ENCODE measurements at places on chromosomes 4 and X.

- DNase-seq = no peak
Measured at GRCh38 chr4:173735585-173735984, 205.6 kb upstream of the HAND2 start.

DNA sequence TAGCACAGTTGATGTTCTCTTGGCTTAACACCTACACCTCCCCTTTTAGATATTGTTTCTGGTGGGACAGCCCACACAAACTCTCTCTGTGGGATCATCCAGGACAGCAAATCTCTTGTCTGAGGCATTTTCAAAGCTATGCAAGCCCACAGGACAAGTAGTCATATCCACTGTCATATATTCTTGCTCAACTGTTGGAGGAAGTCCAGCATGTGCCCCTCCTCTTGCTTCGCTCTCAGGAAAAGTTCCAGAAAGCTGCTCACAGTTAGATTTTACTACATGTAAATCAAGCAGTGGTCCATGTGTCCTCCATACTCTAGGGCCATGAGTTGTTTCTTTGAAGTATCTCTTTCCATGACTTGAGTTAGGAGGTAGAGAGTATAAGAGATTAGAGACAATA is 260.7 kb downstream of the INPP4B start:
- no peak for DNase-seq

- no peak for DNase-seq
Measured at GRCh38 chrX:69762340-69762739, 146.4 kb downstream of the EDA start.

DNA sequence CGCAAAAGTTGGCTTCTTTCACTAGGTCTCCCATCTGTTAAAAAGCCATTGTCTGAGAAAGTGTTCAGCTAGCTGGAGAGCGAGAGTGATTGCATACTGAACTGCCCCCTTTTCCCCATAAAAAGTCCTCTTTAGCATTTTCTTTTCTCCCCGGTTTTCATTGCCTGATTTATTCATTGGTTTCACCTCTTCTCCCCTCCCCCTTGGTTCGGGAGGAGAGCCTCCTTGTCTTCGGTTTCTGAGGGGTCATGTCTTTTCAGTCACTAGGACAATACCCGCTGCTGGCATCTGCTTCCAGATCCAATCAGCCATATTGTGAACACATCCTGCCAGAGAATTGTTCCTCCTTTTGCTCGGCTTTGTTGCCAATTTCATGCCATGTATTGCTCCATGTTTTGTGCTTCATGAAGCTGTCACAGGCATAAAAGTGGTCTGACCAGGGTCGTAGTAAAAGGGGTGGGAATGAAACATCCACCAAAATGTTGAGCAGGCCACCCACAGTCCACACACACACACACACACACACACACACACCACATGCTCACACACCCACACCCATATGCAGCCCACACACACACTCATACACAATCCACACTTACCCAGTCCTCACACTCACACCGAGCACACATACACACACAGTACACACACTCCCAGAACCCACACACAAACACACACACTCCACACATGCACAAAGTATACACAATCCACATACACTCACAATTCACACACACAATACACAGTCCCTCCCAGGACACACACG is 136.0 kb downstream of the NKX6-1 start:
- DNase-seq = no peak

- no peak for DNase-seq
Measured at GRCh38 chrX:11367609-11368430, 74.6 kb downstream of the AMELX start.

DNA sequence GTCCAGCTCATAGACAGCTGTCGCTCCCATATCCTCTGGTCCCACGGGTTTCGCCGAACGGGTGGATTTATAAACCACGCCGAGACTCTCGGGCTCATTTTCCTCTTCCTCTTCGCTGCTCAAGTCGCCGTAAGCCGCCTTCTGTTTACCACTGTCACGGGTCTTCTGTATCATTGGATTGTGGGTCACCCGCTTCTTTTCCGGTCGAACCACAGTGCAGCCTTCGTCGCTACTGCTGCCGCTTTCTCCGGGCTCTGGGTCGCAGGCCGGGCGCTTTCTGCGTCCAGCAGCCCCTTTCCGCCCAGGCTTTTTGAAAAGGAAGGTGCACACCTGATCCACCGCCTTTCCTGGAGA is 311 bp downstream of the RNF113A start:
- no peak for DNase-seq

DNA sequence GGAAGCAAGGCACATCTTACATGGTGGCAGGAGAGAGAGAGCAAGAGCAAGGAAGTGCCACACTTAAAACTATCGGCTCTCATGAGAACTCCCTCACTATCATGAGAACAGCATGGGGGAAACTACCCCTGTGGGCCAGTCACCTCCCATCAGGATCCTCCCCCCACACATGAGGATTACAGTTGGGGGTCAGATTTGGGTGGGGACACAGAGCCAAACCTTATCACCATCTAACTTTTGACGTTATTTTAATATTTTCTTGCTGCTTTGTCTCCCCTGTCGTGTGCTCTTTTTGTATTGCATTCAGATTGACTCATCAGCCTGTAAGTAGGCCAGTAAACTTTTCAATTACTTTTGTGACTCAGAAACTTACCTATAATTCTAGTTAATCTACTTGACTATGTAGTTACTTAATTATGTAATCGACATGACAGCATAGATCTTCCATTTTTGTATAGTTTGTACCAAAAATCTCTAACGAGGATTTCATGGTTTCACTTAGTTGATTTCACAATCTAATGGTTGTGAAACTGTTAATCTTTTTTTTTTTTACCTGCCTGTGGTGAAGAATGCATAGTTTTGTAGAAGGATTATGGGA is 18.3 kb downstream of the STIM2 start:
- DNase-seq = no peak

DNA sequence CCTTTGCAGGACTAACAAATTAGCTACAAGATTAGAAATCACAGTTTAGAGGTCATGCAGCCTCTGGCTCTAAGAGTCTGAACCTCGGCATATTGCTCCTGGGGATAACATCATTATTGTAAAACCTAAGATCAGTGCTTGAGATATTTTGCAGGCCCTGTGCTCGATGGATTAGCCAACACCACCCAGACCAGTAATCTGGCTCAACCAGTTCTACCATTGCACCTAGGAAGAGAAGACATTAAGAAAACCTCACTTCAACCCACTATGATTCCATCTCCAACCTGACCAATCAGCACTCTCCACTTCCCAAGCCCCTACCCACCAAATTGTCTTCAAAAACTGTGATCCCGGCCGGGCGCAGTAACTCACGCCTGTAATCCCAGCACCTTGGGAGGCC is 43.6 kb downstream of the WFS1 start:
- DNase-seq = no peak

DNA sequence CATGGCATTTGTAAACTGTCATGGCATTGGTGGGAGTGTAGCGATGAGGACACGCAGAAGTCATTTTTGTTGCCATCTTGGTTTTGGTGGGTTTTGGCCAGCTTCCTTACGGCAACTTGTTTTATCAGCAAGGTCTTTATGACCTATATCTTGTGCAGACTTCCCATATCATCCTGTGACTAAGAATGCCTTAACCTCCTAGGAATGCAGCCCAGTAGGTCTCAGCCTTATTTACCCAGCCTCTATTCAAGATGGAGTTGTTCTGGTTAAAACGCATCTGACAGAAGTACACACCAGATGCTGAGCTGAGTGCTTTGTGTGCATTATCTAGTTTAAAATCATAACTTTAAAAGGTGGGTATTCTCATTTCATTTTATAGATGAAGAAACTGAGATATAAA is 268.8 kb upstream of the GALNT7 start:
- DNase-seq = no peak

- no peak for DNase-seq
Measured at GRCh38 chr4:86596807-86597206, 2.7 kb downstream of the PTPN13 start.

- no peak for DNase-seq
Measured at GRCh38 chr4:8682725-8683124, 90.2 kb downstream of the CPZ start.

DNA sequence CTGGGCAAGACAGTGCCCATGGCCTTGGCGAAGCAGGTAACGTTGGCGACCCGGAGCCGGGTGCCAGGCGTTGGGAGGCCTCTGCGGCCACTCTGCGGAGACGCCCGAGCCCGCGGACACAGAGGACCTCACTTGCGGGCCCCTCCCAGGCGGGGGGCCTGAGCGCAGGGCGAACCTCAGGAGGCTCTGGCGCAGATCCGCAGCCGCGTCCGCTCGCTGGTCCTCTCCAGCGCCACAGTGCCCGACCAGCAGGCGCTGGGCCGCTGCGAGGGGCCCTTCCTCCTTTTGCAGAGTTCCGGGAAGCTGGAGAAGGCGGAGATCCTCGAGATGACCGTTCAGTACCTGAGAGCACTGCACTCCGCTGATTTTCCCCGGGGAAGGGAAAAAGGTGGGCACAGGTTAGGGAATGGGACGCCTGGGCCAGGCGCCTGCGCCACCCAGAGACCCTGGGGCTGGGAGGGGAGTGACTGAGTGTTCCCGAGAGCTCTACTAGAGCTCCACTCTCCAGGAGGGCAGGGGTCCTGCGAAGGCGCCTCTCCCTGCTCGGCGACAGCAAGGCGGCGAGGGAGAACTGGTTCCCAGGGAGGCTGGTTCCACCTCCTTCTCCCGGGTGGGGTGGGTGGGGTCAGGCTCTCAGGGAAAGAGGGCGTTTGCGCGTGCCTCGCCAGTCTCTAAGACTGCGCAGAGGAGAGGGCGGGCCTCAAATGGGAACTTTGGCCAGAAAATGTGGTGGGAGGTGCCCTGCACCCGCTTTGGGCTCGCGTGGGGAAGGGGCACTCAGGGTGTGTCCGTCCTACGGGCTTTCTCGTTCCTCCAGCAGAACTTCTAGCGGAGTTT is 1.4 kb downstream of the HELT start:
- DNase-seq = no peak

DNA sequence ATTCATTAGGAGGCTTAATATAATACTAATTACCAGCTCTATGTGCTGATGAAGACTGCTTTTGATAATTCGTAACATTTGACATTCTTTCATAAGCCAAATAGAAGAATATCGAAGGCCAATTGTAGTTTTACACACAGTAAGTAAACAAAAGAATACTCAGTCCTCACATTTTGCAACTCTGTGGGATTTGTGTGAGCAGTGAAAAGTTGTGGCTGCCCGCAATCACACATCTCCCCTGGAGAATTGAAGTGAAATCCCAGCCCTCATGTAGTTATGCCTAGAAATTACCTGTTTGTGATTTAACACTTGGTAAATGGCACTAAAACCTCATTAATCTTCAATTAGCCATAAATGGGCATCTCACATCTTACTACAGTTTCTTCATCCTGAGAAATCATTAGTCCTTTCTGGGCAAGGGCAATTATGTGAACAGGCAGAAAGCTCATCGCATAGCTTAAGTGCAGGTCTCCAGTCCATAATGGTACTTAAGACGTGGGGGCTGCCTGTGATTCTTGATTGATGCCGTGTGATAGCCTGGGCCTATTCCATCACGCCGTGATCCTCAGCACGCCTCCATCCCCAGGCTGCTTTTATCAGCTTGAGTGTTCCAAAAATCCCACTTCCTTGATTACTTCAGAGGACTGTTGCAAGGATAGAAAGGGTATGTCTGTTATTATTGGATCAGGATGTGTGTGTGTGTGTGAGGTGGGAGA is 97.9 kb upstream of the METTL14 start:
- DNase-seq = no peak

- DNase-seq = no peak
Measured at GRCh38 chr4:142846108-142846728, at the start of gene INPP4B. TSS of gene INPP4B (minus strand) at chr4:142846301.

GRCh38 chr4:148141501-148141900 is 300.7 kb downstream of the NR3C2 start:
- DNase-seq = no peak

GRCh38 chr4:177127658-177128057 is 182.0 kb upstream of the NEIL3 start:
- DNase-seq = no peak

DNA sequence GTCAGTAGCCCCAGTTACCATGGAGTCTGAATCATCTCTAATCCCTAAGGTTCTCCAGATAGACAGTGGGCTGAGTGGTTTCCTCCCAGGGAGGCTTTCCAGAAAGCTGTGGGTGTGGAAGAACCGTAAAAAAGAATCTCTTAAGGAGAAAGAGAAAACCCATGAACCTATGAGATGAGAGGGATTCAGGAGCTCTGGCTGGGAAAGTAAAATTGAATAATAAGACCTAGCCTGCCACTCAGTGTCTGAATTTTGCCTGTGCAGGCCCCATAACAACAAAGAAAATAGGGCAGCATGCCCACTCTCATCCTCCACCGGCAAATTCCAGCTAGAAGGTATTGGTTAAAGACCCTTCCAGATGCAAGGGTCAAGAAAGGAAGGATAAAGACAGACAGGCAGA is 16.9 kb downstream of the AWAT2 start:
- no peak for DNase-seq

- DNase-seq = no peak
Measured at GRCh38 chr4:89411539-89412309, 104.1 kb upstream of the GPRIN3 start.

DNA sequence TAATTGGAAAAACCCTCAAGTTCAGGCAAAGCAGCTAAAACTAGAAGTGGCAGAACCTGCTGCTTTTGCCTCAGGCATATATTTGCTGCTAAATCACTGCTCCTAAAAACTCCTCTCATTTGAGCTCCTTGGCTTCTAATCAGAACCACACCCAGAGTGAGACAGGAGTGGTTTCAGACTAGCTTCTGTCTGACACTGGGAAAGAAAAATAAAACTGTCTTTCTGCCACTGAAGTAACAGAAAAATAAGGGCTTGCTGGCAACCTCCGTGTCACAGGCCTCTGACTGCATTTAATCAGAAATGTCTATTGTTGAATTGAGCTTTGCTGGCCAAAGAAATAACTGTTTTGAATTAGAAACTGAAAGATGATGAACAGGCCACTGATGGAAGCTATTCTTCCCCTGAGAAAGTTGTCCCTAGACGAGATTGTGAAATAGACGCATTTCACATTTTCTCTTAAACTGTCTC is 52.1 kb upstream of the RAP2C start:
- DNase-seq = no peak

GRCh38 chr4:121980643-121981042 is 28.8 kb upstream of the TRPC3 start:
- no peak for DNase-seq

DNA sequence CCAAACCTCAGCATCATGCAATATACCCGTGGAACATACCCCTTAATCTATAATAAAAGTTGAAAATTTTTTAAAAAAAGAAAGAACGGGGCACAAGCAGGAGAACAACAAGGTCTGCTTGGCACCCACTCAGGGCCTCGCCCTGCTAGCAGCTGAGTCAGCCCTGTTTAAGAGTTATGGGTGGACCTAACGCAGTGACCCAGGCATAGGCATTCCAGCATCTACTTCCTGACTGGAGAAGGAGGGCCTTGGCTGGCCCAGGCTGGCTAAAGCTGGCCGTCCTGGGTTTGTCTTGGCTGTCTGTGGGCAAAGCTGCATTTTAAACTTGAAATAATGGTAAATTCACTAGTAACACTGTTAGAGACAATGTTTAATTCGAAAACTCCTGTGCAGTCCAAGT is 236.7 kb upstream of the PGRMC2 start:
- no peak for DNase-seq

- no peak for DNase-seq
Measured at GRCh38 chrX:4547213-4547836, 833.9 kb upstream of the PRKX start.

Data from SHP77 (cell line).